Heart right ventricle (tissue), 16 donors: ENCODE measurements at places on chromosomes 6 and 20.

GRCh38 chr6:143252961-143253360 lies 192.3 kb downstream of the AIG1 start:
- DNase-seq, result no peak

- DNase-seq, result no peak
These were observed 158.7 kb downstream of the TFAP2A start for GRCh38 chr6:10256113-10256690.

GRCh38 chr6:169776379-169776778 lies 25.0 kb downstream of the ERMARD start:
- no peak for DNase-seq

GRCh38 chr6:168371981-168372711 lies 52.6 kb upstream of the DACT2 start:
- no peak for DNase-seq

- peak; percentile 60 for DNase-seq
These were observed 167.4 kb downstream of the SASH1 start for GRCh38 chr6:148509800-148510581.

GRCh38 chr6:116412270-116412669 lies 41.5 kb downstream of the DSE start:
- no peak for DNase-seq

DNA sequence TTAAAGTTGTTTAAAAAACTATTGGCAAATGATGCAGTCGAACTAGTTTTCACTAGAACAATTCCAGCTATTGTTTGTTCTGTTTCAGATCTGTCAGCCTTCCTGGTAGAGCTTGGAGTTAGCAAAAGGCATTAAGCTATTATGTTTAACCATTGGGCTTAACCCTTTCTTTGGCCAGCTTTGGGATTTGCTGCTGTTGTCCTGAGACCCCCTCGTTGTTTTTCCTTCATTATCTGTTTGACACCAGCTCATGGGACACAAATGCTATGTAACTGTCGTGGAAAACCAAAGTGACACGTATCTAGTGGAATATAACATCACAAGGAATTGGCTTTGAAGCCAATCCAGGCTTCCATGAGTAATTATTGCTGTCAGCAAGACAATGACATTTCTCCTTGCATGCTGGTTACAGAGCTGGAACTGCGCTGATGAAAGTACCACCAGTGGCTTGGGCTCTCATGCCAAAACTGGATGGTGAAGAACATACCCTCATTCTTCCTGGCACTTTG lies 96.0 kb downstream of the EYA2 start:
- no peak for DNase-seq

DNA sequence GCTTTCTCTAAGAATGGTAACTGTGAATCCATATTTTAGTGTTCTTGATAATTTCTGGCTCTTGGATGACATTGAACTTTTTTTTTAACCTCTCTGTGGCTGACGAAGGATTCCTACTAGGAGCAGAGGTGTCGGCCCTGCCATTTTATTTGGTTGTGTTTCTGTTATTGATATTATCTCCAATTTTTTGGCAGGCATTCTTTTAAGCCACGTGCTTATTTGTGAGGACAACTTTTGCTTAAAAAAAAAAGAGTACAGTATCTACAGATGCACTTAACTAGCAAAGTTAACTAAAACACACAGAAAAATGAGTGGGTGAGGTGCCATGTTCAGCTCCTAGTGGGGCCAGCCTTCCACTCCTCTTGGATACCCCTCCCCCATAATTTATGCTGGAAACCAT lies 1.1 kb downstream of the FANCE start:
- DNase-seq, result no peak

- DNase-seq, result no peak
These were observed 831 bp upstream of the SIRPB2 start for GRCh38 chr20:1491860-1492642.

DNA sequence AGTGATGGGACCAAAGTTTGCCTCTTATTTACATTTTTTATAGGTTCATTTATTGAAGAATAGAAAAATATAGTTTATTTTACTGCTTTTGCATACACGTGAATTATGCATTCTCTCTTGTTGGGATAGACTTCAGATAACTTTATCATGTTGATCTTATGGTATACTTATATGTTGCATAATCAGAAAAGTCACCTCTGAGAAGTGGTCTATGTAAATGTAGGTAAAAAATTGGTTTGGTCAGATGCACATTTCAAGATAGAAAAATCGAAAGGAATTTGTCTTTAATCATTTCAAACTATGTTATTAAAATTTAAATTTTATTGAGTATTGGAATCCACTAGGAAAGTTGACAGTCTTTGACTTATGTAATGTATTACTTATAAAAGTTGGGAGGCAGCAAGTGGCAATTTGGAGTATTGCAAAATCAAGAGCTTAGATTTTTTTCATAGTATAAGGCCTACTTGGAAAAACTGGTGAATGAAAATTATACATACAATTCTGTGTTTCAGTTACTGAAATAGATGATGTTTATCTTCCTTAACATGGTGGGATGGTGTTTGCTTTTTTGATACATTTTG lies 2.4 kb downstream of the PHF3 start:
- no peak for DNase-seq

DNA sequence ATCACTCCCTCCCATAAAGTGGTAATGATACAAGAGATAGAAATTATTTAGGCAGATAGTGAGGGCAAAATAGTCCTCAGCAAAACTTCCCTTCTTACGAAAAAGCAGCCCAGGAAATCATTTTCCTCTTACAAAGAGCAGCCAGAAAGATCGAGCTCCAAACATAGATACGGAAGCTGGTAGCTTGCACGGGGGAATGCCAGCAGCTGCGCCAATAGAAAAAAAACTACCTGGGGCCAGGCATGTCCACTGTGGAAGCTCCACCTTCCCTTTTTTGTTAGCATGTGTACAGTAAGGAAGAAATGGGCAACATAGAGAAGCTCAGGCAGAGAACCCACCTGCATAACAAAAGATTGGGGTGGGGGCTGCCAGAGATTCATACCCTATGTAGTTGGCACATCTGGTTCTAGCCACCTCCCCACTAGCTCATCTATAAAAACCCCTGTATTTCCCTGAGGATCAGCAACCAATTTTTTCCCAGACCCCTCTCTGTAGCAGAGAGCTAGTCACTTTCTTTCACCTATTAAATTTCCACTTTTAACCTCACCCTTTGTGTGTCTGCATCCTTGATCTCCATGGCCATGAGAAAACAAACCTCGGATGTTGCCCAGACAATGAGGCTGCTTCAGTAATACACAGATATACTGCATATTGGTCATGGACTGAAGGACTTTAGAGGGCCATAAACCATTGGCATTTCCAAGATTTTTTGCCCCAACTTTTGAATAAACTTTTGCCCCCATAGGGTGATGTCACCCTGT lies 52.1 kb downstream of the SOD2 start:
- no peak for DNase-seq

- DNase-seq, result no peak
These were observed 106.3 kb downstream of the GFRAL start for GRCh38 chr6:55433446-55434130.

DNA sequence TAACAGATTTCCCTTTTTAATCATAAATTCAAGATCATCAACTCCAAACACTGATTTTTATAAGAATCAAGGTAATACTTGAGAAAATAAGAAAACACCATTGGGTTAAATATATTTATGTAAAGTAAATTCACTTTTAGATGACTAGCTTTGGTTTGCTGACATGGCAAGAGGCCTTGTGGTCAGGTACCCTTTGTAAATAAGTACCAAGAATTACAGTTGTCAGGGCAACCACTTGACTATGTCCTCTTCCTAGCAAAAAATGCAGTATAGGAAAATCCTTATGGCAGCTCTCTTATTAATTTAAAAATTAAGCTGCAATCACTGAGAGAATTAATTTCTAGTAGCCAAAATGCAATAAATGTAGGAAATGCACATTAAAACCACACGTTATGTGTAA lies 153.8 kb downstream of the INSM1 start:
- DNase-seq, result no peak

- no peak for DNase-seq
These were observed 129.3 kb downstream of the KLHL32 start for GRCh38 chr6:97053643-97054411.

DNA sequence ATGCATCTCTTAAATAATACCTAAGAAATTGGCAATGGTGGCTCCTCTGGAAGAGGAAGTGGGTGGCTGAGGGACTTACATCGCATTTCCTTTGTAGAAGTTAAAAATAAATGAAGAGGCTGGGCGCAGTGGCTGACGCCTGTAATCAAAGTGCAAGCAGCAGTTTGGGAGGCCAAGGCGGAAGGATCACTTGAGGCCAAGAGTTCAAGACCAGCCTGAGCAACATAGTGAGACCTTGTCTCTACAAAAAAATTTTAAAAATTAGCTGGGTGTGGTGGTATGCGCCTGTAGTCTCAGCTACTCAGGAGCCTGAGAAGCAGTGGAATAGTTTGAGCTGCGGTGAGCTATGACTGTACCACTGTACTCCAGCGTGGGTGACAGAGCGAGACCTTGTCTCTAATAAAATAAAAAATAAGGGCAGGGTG lies 12.2 kb upstream of the NCOA3 start:
- DNase-seq, result peak; percentile 35

- DNase-seq, result no peak
These were observed 1424.6 kb upstream of the ADGRB3 start for GRCh38 chr6:67210450-67210849.

GRCh38 chr6:156021746-156022396 lies 566.2 kb upstream of the NOX3 start:
- no peak for DNase-seq

DNA sequence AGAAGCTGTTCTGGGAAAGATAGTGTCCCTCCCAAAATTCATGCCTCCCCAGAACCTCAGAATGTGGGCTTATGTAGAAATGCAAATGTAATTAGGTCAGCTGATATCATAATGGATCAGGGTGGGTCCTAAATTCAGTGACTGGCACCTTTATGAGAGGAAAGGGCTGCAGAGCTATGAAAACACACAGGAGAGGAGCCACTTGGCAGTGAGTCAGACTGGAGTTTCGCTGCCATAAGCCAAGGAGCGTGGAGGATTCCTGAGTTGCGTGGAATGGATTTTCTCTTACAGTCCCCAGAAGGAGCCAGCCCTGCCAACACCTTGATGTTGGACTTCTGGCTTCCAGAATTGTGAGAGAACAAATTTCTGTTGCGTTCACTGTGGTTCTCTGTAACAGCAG lies 249.8 kb upstream of the PMEPA1 start:
- DNase-seq, result no peak

- peak; percentile 34 for DNase-seq
These were observed 14.0 kb downstream of the KIAA1755 start for GRCh38 chr20:38246357-38247165.

GRCh38 chr6:44264154-44265006 lies 971 bp downstream of the NFKBIE start:
- DNase-seq, result peak; percentile 42

GRCh38 chr6:122330315-122330714 lies 69.1 kb upstream of the HSF2 start:
- DNase-seq, result no peak

- DNase-seq, result no peak
These were observed 57.2 kb downstream of the EYA4 start for GRCh38 chr6:133298335-133298734.

DNA sequence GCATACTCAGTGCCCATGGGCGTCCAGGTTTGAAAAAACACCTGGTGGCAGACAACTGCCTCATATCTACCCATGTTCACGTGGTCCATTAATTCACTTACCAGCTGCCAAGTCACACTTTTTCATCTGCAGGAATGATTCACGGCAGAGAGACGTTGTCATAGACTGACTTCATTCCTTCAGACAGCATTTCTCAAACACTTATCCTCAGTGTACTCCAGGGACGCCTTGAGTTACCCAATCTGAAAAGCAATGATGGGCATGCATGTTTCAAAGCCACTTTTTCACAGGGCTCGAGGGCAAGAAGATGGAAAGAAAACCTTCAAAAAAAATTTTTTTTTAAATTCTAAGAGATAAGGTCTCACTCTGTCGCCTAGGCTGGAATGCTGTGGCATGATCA lies 6.0 kb downstream of the MMP24OS start:
- DNase-seq, result no peak

- DNase-seq, result no peak
These were observed 81.2 kb downstream of the DACT2 start for GRCh38 chr6:168238159-168238909.

DNA sequence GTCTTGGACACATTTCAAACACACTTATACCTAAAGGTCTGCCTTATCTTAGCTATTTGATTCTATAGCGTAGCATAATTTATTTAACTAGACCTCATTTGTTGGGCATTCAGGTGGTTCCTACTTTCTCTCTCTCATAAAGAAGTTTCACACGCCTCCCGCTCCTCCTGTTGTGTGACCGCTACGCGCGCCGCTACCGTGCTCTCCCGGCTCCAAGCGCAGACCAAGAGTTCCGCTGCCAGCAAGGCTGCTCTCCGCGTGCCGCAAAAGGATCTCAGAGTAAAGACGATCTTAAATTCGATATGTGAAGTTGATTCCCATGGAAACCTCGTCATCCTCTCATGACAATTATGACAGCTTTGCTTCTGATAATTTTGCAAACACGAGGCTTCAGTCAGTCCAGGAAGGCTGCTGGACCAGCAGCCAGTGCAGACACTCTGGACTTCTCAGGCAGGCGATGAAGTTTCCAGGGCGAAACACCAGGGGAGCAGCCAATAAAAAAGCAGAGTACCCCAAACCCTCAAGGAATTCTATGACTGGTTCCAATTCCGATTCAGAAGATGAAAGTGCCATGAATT lies 20.4 kb downstream of the PRSS16 start:
- no peak for DNase-seq

DNA sequence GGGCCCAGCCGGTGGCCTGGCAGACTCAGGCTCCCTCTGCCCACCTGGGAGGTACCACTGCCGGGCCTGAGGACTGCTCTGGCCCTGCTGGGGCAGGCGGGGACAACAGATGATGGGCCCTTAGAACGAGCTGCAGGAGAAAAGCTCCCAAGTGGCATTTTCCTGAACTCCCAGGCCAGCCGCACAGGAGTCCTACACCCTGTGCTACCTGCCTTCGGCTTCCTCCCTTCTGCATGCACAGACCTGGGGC lies 41.3 kb downstream of the DSTN start:
- no peak for DNase-seq

- DNase-seq, result no peak
These were observed 26.6 kb upstream of the ADGRF4 start for GRCh38 chr6:47671777-47672176.

GRCh38 chr20:38673725-38674091 lies 50.6 kb upstream of the SLC32A1 start:
- no peak for DNase-seq

DNA sequence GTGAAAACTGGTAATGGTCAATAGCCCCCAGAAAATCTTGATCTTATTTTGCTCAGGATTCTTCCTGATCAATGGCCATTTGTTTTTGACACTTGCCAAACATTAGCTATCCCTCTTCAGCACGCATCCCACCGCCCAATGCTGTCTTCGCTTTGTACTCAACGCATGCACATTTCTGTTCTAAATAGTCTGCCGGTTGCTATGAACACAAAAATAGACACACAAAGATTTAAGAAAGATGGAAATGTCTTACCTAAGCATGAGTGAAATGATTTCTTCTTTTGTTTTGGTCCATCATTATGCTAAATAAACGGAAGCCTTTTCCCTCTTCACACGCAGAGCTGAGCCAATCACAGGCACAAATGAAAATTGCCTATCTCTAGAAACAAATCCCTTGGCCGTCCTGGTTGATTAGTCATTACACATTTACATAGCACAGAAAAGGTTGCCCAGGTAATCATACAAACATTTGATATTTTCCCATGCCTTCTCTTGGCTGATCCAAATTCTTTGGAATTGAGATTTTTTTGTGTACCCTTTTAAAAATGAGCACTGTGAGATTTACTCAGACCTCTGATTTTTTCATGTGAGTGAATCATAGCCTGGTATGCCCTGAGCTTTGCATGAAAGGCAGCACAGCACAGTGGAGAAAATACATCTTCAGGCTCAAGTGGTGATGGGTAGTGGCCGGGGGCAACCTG lies 70.5 kb upstream of the FAM184A start:
- DNase-seq, result no peak

- DNase-seq, result no peak
These were observed 13.4 kb upstream of the IP6K3 start for GRCh38 chr6:33759887-33760629.
